ENCODE measurements at places on chromosomes 12 and 14.
A peak's percentile ranks its signal among the peaks of the same experiment; 100 is the strongest.

DNA sequence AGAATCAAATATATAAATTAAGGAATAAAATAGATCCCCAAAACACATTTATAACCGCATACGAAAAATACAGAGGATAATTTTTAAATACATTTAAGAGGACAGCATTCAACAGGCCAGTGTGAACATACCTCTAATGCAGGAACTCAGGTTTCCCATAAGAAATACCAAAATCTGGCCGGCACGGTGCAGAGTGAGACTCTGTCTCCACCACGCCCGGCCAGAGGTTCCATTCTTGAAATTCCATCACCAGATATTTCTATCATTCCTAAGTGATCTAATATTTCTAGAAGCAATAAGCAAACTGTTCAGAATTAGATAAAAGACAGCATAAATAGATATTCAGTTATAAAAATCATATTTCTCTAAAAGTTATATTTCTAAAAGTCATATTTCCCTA, 30.2 kb upstream of the OASL start:
- no peak for DNase-seq

- DNase-seq: no peak
Observed at GRCh38 chr12:68959891-68960464, 27.0 kb upstream of the CPM start.

DNA sequence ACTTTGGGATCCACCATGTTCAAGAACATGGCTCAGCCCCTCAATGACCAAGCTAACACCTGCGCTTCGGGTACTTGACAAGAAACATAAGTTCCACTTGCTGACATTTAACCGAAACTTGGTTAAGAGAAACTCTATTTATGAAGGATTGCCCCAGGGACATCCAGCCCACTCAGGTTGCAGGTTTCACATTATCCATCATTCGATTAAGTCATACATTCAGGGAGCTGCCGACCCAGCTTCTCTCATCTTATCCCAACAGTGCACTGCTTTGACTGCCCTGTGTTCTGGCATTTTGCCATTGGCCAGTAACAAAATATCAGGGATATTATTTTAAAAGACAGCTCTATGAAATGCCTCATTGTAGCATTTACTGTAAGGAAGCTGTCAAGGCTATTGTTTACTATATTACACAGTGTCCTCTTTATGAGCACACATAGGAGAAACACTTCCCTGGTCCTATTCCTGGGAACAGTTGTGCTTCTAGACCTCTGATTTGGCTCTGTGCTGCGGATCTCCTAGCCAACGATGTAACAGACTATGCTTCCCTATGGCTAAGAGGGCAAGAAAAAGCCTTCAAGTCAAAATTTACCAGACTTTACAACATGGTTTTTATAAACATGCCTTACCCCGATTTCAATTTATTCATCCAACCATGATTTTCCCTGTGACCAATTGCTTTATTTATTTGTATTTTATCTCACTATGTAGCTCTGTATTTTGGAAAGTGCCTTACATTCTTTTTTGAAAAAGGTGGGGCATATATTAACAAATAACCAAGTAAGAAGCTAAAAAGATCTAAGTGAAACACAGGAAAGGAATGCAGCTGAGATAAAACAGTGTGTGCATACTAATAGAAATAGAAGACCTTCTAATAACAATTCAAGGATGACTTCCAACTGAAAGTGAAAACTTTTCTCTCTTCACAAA, 109.3 kb downstream of the ITPR2 start:
- DNase-seq: no peak

- DNase-seq: no peak
Observed at GRCh38 chr12:97466000-97466399, 3.4 kb downstream of the RMST start.

- DNase-seq: no peak
Observed at GRCh38 chr12:70637303-70638085, at the start of gene PTPRB. Gene PTPRB (minus strand): TSS chr12:70637429. CDS start chr12:70637395, 34 bp downstream.

DNA sequence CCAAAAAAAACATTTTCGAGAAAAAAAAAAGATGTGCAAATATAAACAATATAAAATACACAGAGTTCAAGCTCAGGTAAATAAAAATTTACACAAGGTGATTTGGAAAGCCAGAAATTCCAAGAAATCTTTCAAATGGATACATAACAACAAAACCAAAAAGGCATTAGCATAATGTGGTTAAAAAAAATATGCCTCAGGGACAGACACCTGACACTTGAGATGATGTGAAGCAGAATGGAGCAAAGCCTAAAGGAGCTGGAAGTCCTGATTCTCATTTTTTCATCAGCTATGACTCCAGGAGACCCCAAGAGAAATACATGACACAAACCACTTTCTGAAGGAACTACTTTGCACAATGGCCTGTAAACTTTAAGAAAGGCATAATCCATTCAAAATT, 98.6 kb downstream of the PPP2R5E start:
- no peak for DNase-seq

DNA sequence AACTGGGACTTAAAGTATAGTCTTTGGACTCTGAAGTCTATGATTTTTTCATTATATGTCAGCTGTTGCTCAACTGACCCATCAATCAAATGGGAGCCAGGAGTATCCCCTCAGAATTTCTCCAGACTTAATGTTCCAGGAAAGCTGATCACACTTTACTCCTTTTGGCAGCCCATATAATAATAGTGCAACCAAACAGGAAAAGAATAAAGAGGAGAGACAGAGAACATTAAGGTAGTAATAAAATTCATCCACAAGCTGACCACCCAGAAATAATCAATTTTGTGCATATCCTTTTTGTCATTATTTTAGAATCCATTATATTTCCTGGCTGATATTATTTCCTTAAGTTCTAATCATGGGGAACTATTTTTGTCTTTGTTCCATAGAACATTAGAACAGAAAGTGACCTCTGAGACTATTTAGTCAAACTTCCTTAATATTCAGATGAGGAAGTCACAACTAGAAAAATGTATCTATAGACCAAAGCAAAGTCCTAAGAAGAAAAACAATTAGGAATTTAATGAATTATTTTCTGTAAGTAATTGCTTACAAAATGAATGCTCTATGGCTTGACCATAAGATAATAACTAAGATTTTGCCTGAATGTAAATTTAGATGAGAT, 238.1 kb upstream of the SEL1L start:
- DNase-seq: no peak

- no peak for DNase-seq
Observed at GRCh38 chr12:110431957-110432587, 18.1 kb downstream of the ARPC3 start.

GRCh38 chr14:103697603-103698379, 17.5 kb downstream of the XRCC3 start:
- DNase-seq: no peak

DNA sequence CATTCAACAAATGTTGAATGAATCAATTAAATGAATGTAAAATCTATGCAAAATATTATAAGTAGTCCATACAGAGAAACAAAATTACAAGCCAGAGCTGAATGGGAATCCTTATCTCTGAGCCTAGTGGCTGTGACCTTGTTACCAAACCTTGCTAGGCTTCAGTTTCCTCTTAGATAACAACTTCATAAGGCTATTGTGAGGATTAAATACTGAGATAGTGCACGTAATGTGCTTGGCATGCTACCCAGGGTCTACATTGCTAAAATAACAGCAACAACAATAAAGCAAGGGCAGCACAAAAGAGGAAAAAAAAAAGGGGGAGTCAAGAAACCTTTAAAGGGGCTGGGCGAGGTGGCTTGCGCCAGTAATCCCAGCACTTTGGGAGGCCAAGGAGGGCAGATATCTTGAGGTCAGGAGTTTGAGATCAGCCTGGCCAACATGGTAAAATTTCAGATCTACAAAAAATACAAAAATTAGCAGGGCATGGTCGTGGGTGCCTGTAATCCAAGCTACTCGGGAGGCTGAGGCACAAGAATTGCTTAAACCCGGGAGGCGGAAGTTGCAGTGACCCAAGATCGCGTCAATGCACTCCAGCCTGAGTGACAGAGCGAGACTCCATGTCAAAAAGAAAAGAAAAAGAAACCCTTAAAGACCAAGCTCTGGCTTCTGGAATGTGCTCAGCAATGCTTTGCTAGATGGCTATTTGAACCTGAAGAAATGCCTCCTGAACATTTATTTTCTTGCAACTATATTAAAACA, 14.1 kb downstream of the STAB2 start:
- DNase-seq: no peak

GRCh38 chr14:69662636-69663299, 51.4 kb downstream of the SUSD6 start:
- DNase-seq: no peak

GRCh38 chr12:77010691-77011548, 54.4 kb downstream of the E2F7 start:
- peak; percentile 75 for DNase-seq

DNA sequence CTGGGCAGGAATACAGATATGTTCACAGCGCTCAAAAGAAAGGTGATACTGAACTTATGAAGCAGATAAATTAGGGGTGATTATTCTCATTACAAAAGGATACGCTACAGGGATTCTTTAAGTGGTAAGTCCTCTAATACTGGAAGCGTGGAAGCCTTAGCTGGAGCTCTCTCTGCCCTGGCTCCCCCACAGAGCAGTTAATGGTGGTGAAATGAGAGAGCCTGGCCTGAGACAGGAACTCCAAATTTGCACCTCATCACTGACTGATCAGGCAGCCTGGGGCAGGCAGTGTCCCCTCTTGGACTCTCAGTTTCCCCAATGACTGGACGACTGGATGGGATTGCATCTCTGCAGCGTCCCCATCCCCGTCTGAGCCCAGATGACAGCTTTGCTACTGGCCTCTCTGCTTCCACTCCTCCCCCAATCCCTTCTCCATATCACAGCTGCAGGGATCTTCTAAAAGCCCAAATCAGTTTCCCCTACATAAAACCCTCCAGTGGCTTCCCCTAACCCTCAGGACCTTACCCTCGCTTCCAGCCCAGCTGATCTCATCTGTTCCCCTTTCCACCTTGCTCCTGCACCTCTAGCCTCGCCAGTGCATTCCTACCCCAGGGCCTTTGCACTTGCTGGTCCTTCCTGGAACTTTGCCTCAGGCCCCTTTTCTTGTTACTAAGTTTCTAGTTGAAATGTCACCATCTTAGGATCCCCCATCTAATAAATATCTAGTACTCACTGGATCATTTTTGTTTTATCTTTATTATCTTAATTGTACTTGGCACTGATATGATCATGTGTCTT, 171.7 kb upstream of the LHX5 start:
- DNase-seq: no peak

DNA sequence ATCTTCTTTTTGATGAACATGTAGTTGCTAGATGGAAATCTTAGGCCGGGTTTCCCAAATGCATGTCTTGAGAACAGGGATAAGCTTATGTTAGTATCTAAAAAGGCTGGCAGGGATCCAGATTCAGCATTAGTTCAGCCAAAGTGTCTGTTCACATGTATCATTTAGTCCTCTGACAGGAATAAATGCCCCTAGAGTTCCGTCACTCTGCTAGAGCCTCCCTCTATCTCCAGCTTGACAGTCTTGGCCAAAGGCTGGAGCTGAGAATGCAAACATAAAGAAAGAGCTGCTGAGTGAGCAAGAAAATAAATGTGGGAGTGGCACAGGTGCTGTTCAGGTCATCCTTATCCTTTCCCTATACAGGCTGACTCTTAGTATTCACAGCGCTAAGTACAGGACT, 13.8 kb upstream of the NELL2 start:
- no peak for DNase-seq

GRCh38 chr14:92487513-92488133, 26.0 kb upstream of the RIN3 start:
- DNase-seq: no peak

DNA sequence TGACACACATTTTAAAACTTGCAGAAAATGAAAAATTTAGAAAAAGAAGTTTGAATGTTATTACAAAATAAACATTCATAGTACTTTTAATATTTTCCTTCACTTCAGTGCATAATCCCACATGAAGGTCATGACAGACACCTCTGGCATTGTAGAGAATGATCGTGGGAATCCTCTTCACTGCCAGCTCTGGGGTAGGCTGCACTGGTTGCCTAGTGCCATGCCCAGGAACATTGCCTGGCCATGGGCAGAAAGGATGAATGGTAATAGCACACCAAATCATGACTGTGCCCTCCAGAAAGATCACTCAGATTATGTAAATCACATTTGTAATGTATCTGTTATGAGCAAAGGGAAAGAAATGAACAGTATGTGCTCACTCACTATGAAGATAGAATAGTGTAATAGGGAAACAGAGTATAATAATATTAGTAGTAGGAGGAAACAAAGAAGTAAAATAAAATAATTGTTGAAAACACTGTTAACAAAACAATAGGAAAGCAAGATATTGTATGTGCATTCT, 161.6 kb downstream of the PLCZ1 start:
- no peak for DNase-seq

GRCh38 chr12:103676893-103677292, 89.8 kb downstream of the STAB2 start:
- no peak for DNase-seq

DNA sequence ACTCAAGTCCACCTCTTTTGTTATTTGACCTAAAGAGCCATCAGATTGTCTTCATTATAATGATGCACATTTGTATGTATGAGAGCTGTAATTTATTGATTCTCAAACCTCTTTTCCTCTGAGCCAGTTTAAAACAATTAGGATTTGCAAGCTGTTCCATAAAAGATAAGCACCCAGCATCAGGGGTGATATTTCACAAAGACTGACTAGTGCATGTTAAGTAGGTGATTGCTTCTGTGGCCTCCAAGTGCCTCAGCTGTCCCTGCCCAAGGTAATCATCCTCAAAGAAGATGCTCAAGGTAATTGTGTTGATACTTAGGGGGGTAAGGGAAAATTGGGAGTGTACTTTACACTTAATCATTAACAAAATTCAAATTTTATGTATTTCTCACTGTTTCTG, 18.2 kb downstream of the CEP128 start:
- no peak for DNase-seq

GRCh38 chr14:67385618-67386017, 25.5 kb downstream of the EIF2S1 start:
- DNase-seq: no peak

GRCh38 chr14:89384636-89385035, 32.4 kb downstream of the FOXN3 start:
- DNase-seq: no peak

All from right lung (tissue), 10 donors.